ENCODE measurements at places on chromosomes 2 and 18.

GRCh38 chr2:240786355-240786841 is 33.6 kb downstream of the KIF1A start:
- DNase-seq = no peak

DNA sequence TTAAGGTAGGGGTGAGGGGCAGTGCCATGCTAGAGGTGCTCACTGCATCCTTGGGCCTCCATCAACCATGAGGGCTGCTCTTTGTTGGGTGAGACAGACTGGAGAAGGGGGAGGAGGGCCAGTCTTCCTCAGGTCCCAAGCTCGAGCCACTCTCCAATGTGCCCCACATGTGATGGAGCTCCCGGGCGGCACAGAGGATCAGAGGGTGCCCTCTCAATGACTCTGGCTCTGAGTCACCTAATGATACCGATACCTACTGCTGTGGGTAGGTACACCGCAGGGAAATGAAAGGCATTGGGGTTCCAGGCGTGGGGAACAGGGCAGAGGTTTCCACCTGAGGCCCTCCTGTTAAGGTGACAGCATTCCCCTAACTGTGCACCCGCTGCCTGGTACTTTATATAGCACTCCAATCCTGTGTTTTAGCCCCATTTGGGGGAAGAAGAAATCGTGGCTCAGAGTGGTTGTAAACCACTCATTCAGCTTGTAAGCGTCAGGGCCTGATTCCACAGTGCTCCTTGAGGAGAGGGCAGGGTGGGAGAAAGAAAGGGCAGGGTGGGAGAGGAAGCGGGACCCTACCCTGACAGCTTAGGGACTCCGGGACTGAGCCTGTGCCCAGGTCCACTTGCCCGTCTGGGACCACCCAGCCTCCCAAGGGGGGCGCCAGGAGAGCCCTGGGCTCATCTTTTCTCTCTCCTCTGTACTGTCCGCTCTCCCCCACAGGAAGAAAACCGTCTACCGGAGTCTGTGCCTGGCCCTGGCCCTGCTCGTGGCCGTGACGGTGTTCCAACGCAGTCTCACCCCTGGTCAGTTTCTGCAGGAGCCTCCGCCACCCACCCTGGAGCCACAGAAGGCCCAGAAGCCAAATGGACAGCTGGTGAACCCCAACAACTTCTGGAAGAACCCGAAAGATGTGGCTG is 1.8 kb downstream of the B3GNT7 start:
- DNase-seq = no peak

- DNase-seq = peak; percentile 74
These were observed 145.9 kb downstream of the CCDC74A start for GRCh38 chr2:131673400-131674173.

DNA sequence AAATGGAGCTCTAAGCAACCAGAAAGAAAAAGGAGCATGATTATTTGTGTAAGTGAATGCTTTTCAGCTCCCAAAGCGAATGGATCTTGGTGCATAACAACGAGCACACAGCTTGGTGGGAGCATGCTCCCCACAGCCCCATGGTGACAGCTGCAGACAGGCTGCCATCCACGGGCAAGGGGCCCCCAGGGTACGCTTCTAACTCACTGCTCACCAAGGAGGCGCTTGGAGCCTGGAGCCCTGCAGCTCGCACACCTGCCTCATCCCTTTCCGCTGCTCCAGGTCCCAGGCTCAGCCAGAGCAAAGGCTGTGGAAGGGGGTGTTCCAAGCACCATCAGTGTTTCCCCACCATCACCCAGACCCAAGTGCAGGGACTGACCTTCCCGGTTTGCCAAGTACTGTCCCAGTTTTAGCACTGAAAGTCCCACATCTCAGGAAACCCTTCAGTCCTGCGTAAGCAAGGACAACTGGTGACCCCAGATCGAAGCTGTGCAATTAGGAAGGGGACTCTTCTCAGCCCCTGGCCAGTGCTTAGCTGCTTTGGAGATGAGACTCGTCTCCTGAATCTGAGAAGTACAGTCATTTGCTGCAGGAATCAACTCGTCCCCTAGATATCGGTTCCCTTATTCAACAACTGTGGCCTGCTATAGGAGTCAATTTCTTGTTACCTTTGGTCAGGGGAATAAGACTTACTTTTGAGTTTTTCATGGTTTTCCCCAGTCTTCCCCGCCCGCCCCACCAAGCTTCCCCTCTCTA is 50.0 kb upstream of the ATG16L1 start:
- no peak for DNase-seq

DNA sequence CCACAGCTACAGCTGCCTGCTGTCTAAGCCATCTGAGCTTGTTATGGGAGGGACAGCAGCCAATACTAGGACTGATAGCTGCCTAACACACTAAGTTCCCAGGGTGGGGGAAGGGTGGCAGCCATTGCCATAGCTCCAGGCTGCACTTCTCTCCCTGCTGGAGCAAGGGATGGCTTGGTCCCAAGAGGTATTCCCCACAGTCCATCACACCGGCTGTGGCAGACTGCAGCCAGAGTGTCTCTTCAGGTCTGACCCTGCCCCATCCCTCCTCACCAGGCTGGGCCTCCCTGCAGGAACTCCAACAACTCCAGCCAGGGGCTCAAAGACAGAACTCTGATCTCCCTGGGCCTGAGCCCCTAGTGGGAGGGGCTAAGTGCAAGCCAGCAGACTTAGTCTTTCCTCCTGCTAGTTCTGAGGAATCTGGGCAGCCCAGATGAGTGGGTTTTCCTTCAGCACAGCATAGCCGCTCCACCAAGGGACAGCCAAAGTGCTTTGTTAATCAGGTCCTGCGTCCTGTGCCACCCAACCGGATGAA is 632.1 kb downstream of the SOCS6 start:
- DNase-seq = no peak

GRCh38 chr18:40529478-40529877 is 1425.6 kb upstream of the PIK3C3 start:
- no peak for DNase-seq

GRCh38 chr2:36035137-36035536 is 320.4 kb upstream of the CRIM1 start:
- DNase-seq = no peak

DNA sequence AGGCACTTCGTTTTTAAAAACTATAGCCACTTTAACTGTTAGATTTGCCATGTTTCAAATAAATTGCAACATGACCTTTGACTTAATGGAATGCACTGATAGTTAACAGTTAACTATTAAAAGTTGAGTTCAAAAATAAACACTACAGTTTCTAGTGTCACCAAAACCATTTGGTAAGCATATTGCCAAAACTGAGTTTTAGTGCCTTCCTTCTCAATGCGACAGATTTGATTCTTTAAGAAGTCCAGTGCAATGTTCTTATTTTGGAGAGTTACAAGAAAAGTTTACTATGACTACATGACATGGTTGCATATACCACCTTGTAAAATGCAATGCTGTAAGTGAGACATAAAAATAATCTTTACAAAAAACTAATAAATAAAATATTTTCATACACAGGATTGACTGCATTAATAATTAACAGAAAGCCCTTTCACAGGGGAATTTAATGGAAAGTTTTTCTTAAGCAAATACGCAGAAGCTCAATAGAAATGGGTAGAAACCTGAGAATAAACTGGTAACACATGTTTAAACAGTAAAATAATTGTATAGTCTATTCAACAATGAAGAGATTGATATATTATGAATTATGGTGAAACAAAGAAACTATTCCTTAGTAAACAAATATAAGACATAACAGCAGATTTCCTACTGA is 53.8 kb downstream of the GRB14 start:
- DNase-seq = no peak

- DNase-seq = no peak
These were observed 1051.3 kb upstream of the NRXN1 start for GRCh38 chr2:52083214-52083613.

DNA sequence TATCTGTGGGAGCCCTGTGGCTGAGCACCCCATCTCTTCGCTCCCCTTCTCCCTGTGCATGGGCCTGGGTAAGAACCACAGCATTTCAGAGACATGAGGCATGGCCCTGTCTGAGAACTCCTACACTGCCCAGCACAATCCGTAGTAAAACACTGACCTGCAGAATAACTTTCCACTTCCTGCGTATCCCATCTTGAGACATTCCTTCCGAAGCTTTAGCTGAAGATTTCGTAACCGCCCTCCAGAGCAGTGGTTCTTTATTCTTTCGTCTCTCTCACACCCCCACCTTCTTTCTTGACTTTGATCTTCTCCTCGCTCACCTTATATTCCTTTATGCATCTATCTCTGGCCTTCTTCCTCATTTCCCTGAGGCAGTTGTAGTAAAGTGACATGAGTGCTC is 381.1 kb downstream of the HRH4 start:
- no peak for DNase-seq

- no peak for DNase-seq
These were observed 53.3 kb downstream of the NEDD4L start for GRCh38 chr18:58097121-58097906.

DNA sequence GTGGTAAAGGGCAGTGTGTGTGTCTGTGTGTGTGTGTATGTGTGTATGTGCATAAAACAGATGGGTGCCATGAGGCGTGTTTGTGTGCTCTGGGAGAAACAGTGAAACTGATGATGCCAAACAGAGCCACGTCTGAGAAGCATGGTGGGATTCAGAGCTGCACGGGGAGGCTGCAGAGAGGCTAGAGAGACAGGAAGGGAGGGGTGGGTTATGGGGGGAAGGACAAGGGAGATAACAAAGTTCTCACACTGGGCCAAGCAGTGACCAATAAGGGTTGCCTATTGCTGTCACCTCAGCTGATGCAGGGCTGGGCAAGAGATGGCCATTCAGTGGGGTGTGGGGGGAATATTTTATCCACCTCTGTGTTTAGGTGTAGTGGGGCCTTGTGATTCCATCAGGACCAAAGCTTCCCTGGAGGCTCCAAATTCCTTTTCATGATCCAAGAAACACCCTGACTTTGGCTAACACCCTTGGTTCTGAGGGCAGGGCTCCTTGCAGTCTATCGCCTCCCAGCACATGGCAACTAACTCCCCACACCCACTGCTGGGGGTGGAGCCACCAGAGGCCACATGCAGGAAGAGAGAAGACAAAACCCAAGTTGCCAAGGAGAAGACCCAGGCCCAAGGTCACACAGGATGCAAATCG is 54.2 kb upstream of the POMC start:
- no peak for DNase-seq

DNA sequence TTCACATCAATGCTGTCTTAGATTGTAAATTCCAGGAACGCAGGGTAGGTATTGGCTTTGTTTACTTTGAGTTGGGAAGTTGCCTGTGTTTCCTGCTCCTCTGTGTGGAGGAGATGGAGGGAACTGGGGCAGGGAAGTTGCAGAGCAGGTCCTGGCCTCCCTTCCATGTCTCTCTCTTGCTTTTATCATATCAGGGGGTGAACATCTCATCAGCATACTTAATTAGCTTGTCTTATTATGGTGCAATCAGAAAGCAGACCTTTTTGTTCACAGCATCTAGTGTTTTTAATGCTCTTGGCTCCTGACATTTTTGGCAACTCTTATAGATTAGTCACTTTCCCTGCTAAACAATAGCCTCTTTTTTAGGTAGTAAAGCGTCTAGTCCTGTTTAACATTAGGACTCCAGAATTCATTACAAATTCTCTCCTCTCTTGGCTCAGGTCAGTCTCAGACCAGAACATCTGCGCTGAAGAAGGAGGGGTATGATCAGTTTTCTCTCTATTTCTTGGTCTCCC is 11.5 kb upstream of the DIPK1C start:
- no peak for DNase-seq

- no peak for DNase-seq
These were observed 225.4 kb upstream of the ID2 start for GRCh38 chr2:8456151-8457091.

DNA sequence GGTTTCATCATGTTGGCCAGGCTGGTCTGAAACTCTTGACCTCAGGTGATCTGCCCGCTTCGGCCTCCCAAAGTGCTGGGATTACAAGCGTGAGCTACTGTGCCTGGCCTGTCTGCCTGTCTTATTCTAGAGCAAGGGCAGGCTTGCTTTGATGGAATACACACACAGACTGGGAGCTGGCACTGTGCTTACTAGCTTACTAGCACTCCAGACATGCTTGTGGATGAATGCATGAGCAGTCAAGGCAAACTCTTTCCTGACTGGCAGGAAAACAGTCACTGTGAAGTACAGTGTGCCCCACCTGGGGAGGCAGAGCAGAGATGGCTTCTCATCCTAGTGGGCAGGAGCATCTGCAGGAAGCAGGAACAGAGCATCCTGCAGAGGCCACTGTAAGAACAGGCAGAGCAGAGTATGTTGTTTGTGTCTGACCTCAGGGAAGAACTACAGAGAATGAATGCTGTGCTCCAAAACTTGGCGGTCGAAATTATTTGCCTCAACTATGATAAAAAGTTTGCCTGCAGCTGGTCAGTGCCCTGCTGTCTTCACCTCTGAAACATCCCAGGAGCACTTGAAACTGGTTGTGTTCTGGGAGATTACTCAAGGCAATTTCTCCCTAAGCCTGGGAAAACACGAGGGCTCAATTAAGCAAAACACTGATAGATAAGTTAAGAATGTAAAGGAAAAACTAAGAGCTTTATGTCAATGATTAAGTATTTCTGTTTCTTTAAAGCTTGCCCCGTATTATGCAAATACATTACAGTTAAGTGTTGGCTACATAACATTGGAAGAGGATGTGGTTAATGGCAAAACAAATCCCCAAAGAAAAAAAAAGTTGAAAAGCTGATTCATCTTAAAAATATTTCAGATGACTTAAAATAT is 102.4 kb downstream of the VAPA start:
- DNase-seq = no peak

- no peak for DNase-seq
These were observed 160.1 kb downstream of the GFPT1 start for GRCh38 chr2:69226903-69227302.

- no peak for DNase-seq
These were observed 173.7 kb downstream of the CELF4 start for GRCh38 chr18:37391698-37392548.

- no peak for DNase-seq
These were observed 27.5 kb upstream of the MARCHF7 start for GRCh38 chr2:159684796-159685195.

DNA sequence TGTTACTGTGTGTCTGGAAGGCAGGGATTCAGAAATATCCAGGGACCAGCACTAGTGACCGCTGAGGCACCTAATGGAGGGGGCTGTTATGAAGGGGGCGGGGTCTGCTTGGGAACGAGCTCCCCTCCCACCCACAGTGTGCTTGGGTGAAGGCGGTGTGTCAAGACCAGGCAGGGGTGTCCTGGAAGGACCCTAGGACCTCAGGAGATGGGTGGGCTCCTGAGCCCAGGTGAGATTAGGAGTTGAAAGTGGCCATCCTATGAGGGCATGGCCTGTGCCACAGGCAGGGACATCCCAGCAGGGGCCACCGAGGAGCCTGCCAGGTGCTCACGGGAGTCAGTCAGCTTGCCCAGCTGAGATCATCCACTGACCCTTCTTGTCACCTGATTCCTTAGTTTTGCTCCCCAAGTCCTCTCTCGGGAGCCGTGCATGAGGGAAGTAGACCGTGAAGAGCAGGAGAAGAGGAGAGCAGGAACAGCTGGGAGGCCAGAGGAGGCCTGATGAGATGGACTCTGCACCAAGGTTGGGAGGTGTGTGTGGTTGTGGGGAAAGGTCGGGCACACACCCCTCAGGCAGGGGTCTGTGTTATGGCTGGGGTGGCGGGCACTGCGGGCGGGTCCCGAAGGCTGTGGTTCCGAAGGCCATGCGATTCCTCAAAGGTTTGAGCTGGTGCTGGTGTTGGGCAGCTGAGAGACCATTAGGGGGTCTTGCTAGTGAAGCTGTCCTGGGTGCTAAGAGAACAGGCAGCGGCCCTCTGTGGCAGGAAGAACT is 180.9 kb upstream of the HS6ST1 start:
- no peak for DNase-seq
